ENCODE measurements at places on chromosomes 5 and 9. TPM values are rescaled to one million over a fixed set of nuclear protein-coding genes. Genes with fewer than 3 reads are reported as not detected.
A peak's percentile ranks its signal among the peaks of the same experiment; 100 is the strongest.

Gene OR13C9
- total RNA-seq, result not detected

Gene ZDHHC11
- 18.2 TPM for total RNA-seq

Gene PHF24
- total RNA-seq, result 1.3 TPM

DNA sequence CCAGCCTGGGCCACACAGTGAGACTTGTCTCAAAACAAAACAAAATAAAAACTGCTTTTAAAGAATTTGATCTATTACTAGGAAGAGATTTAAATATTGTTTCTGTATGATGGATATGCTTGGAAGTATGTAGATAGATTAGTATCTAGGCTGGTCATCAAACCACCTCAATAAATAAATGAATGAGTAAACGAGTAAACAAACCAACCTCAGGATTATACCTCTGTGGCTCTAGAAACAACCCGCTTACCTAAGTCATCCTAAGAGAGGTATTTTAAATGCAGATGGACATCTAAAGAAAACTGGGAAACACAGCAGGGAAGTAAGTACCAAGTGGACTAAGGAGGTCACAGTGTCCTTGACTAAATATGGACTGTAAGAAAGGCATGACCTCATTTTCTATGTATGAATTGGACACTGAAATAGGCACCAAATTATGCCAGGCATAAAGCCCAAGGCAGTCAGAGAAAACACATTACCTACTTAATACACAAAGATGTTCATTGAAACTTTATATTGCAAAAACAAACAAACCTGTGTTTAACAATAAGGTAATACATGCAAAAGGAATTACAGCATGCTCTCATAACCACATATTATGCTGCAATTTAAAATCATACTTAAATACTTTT is 7.3 kb downstream of the ANKH start:
- DNase-seq, result peak; percentile 73

DNA sequence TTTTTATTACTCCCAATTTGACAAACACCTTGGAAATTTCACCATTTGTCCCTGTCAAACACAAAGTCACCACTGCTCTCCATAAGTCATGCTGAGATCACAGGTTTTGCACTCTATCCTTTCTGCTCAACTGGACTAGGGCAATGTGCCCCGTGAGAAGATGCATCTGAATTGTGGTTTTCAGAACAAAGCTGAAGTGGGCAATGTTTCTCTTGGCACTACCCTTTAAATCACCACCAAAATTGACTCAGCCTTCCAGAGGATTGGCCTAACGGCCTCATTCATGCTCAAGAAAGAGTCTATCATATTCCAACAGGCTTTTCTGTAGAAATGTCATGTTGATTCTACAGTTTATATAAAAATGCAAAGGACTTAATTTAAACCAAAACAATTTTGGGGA is 81.0 kb upstream of the TRIO start:
- no peak for DNase-seq

DNA sequence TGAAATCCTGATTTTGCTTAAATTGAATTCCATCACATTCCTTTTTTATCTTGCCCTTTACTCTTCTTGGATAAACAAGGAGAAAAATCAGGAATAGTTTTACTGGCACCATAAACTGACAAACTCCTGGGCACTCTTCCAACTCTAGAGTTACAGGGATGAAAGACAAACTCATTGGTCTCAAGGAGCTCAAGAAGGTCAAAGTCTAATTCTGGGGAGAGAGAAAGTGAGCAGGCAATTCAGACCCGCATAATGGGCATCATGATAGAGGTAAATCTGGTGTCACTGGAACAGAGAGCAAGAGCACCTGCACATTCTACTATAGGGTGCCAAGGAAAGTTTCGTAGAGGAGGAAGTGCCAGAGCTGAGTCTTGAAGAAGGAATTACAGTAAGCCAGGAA is 64.8 kb downstream of the GRIN3A start:
- no peak for DNase-seq

Data from SK-MEL-5 (cell line).